ENCODE measurements at places on chromosomes 4 and X.
A peak's percentile ranks its signal among the peaks of the same experiment; 100 is the strongest.

- DNase-seq, result no peak
These were observed 92.1 kb upstream of the RPA4 start for GRCh38 chrX:96791559-96791958.

DNA sequence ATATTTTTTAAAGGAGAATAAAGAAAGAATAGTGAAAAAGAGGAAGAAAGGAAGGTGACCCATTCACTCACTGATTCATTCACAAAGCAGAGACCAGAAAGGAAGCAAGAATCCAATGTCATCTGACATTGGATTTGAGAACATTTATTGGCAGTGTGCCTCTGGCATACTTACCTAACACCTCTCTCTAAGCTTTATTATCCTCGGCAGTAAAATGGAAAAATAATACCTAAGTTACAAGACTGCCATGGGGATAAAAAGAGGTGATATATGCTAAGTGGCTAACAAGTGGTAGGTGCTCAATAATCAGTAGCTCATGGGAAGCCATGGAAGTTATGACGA, 41.6 kb upstream of the PPARGC1A start:
- no peak for DNase-seq

DNA sequence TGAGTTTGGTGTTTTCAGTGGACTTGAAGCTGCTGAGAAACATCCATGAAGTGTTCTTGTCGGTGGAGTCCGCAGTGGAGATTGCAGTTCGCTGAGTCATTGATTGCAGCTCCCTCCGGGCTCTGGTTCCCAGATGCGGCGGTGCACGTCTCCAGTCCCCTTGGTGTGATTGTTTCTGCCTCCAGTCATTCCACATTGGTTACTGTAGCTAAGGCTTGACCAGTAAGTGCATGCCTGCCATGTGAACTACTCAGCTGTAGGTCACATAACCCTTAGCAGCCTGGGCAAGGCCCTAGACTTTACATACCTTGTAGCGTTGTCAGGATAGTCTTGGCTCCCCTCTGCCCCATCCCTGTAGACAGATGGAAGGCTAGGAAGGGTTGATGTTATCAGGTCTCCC, 53.8 kb upstream of the CLCN4 start:
- peak; percentile 91 for DNase-seq

- DNase-seq, result no peak
These were observed 165.7 kb downstream of the SOWAHB start for GRCh38 chr4:76732246-76732645.

- no peak for DNase-seq
These were observed 36.8 kb upstream of the TAPT1 start for GRCh38 chr4:16263056-16263455.

- no peak for DNase-seq
These were observed 88.2 kb downstream of the PHOX2B start for GRCh38 chr4:41660352-41660751.

- DNase-seq, result peak; percentile 68
These were observed 50.0 kb downstream of the TMA16 start for GRCh38 chr4:163544407-163545038.

GRCh38 chr4:44118971-44119680, 329.5 kb downstream of the KCTD8 start:
- peak; percentile 2 for DNase-seq

- no peak for DNase-seq
These were observed 698.7 kb downstream of the GLUD2 start for GRCh38 chrX:121746105-121746504.

- no peak for DNase-seq
These were observed 97.9 kb upstream of the CCDC160 start for GRCh38 chrX:134139090-134139489.

- peak; percentile 17 for DNase-seq
These were observed 75.1 kb downstream of the GAB1 start for GRCh38 chr4:143411527-143412419.

DNA sequence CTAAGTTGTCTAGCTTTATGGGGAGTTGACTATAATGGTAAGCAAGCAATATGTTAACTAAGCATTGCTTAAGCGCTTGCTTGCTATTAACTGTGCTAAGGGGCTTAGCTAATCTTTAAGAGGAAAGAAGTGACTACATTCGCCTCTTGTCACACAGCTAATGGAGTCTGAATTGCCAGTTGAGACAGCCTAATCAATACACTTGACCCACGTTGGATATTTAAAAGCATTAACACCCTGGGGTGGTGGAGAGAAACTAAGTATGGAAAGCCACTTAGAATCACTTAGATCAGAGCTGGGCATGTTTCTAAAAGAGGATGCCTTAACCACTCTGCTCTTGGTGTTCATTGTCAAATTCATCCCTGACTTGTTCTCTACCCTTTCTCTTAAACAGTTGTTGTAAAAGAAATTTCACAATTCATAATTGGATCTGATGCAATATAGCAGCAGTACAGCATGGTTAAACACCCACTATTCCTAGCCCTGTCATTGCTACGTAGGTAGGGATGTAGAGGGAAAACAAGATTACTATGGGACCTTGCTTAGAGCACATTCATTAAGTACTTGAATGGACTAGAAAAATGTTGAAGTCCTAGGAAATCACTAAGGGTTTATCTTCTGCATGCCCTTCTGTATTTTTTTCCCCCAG, 3.5 kb downstream of the ZAR1 start:
- DNase-seq, result no peak

DNA sequence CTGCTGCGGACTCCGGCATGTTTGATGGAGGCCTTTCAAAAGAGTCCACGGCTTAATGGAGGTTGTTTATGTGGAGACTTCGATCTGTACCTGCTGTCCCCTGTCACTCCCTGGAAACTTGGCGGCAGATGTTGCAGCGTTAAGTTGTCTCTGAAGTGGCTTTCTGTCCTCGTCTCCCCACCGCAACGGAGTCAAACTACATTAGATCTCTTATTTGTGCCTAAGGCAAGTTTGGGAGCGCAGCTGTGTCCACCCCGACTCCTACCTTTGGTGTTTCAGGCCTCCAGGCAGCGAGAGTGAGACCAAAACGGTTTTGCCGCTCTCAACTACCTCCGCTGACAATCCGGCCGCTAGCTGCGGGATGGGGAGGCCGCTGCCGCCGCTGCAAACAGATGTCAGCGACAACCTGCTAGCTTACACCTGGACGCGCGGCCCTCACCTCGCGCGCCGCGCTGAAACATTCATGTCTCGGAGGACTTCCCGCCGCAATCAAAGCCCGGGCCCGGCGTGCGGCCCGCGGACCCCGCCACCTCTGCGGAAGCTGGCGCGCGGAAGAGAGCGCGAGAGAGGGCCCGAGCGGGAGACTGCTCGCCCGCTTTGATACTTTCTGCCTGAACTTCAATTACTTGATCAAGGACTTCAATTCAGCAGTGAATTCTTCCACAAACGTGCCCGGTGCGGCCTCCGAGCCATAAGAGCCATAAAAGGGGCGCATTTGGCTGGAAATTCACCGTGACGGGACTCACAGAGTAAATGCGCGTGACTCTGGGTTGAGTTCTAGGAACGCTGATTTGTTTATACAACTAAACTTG, 108.4 kb downstream of the ANTXR2 start:
- no peak for DNase-seq

DNA sequence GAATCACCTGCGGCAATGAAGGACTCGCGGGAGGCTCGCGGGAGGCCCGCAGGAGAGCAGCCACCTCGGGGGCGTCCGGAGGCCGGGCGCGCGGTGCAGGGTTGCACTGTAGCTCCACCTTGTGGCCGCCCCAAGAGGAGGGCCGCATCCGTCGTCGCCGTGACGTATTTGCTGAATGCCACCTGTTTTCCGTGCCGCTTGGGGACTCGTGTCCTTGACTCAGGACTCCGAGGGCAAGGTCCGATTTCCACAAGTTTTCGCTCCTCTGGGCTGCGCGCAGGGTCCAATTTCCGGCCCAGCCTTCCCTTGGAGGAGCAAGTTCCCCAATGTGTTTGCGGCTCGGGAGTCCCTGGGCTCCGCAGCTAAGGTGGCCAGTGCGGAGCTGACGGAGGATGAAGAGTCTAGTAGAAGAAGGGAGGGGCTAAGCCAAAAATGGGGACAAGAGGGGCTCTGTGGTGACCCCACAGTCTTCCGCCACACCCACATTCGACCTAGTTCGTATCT, 10.7 kb upstream of the DLG3 start:
- peak; percentile 58 for DNase-seq

GRCh38 chr4:24370421-24370820, 213.9 kb downstream of the DHX15 start:
- DNase-seq, result no peak

DNA sequence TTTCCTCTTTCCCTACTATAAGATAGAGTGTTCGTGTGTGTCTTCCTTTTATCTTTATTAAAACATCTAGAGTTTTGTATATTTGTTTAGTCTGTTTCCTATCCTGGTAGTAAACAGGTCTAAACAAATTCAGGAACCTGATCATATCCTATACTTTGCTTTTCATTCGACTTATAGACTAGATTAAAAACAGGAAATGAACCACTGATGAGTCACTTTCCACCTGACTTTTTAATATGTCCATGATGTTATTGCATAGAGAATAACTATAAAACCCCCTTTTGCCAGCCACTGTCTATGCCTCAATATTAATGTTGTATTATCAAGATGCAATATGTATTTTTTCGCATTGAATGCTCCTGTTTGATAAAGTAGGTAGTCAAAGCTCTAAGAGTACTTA, 1794.0 kb downstream of the STIM2 start:
- peak; percentile 49 for DNase-seq

GRCh38 chr4:83581411-83582288, 45.7 kb downstream of the GPAT3 start:
- DNase-seq, result no peak

- DNase-seq, result no peak
These were observed 8.6 kb upstream of the INTU start for GRCh38 chr4:127624173-127624572.

DNA sequence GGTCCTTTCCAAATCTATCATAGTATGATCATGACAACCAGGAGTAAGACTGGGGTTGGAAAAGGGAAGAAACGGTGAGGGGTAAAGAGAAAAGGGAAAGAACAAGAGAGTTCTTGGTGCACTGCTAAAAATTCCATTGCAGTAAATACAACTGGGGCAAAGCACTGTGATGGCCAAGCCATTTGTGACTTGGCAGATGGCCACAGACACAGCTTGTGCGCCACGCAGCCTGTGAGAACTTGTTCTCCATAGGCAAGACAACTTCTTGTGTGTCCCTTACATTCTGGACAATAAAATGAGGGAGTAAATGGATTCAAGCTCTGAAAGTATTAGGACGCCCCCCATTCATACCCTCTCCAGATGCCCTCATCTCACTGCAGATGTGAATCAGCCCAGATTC, 10.9 kb downstream of the MFAP3L start:
- no peak for DNase-seq

DNA sequence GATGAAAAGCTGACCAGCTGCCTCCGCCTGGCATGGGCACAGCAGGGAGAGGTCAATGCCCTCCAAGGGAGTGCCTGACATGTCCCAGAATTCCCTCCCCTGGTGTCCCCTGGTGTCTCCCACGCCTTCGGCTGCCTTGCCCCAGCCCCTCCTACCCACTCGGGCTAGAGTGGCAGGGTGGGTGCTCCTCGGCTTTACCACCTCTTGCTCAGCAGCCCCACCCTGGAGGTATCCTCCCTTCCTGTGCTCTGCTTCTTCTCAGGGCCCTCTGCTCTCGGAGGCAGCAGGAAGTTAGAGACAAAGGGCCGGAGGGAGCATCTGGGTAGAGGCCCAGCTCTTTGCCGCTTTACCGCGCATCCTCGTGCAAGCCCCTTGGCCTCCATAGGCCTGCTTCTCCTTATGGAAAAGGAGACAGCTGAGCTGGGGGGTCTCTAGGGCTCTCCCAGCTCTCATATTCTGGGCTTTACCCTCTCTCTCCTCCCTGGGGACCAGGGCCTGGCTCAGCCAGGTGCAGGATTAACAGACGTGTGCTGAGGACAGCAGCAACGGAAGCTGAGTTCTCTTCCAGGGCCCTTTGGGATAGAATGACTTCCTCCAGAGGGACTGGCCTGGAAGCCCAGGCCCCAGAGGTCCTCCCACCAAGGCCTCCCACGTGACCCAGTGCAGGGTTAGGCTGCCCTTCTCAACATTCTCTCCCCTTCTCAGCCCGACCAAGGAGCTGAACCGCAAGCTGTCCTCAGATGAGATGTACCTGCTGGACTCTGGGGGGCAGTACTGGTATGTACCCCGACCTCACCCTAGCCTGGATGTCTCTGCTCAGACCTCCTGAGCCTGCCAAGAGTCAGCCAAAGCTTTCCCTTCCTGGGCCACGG, 17.2 kb downstream of the XPNPEP2 start:
- no peak for DNase-seq

DNA sequence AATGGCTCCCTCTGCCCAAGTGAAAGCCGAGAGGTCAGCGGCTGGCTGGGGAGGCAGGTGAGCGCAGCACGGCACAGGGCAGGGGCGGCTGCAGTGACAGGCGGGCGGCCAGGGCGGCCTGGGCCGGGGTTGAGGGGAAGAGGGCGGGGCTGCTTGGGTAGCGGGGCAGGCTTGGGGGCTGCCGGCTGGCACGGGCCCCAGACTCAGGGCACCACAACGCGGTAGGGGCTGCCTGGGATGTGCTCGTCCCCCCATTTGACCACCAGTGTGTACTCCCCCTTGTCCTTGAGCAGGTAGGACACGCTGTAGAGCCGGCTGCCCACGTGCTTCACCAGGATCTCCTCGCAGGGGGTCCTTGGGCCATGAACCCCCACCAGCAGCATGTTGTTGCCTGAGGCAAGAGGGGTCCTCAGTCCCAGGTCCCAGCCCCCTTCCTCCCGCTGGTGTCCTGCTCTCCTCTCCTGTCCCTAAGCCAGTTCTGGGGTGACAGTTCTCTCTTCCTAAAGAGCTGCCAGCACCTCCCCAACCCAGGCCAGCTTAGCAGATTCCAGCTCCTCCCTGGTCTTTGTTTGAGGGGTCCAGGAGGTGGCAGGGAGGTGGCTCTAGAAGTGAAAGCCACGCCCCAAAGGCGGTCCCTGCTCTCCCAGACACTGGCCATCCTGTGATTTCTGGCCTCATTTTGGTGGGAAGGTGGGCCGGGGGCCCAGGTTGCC, 25.6 kb downstream of the FLNA start:
- no peak for DNase-seq

- no peak for DNase-seq
These were observed 5.5 kb upstream of the SLC7A11 start for GRCh38 chr4:138247643-138248042.

DNA sequence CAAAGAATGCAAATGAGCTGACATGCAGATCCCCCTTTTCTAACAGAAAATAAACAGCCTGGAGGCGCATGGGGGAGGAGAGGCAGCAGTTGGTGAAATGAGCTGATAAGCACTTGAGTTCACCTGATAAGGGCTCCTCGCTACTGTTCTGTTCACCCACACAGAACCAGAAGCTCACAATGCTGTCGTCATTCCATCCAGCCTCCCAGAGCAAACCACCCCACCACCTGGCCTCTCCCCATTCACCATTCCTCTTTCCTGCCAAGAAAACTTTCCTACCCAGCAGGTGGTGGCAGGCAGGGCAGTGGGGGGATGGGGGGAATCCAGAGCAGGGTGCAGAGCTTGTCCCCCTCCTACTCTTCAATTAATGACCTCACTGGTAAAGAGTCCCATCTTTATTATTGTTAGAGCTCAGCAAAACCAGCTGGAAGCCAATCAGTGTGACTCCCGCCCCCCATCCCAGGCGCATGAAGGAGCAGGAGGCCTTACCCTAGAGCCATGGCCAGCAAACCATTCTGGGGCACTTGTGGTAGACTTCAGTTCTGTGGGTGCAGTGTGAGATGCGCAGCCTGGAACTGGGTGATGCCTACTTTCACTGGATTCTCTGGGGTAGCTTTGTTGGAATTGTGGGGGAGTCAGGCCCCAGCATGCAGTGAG, 350.3 kb downstream of the ZIC3 start:
- no peak for DNase-seq

GRCh38 chrX:69674891-69675290, 59.0 kb downstream of the EDA start:
- no peak for DNase-seq

GRCh38 chr4:127856813-127857447, 23.8 kb upstream of the PLK4 start:
- DNase-seq, result peak; percentile 85
